ENCODE measurements at places on chromosomes 11 and 22.

DNA sequence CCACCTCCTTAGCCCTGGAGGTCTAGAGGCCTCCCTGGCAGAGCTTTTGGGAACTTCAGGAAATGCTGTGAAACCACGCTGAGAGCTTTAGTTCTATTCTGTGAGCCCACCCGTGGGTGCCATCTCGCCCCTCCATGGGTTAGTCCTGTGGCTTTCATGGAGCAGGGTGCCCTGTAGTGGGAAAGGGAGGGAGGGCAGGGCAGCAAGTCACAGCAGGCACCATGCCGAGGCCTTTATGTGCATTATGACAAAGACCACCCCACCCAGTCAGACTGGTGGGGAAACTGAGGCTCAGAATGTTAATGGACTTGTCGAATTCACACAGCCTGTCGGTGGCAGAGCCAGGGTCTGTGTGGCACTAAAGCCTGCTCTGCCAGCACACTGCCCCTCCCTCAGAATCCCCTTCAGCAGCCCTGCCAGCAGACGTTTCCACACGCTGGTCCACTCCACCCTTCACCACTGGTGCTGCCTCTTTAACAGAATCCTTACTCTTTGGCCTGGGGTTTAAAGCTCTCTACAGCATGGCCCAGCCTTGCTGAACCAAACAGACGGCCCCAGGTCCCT, 13.4 kb downstream of the TMPRSS13 start:
- DNase-seq: no peak

DNA sequence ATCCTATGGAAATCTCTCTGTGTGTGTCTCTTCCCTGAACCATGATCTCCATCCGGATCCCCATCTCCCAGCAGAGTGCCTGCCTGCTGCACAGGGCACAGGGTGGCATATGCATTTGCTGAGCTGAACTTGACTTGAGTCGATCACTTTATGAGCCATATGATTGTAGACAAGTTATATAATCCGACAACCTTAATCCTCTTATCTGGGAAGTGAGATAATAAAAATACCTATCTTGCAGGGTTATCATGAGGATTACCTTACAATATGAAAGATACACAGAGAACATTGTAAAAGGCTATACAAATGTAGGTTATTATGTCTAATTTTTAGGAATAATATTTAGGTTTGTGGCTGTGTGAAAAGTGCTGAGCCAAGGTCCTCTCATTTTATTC, 124.5 kb downstream of the ST3GAL4 start:
- DNase-seq: no peak

DNA sequence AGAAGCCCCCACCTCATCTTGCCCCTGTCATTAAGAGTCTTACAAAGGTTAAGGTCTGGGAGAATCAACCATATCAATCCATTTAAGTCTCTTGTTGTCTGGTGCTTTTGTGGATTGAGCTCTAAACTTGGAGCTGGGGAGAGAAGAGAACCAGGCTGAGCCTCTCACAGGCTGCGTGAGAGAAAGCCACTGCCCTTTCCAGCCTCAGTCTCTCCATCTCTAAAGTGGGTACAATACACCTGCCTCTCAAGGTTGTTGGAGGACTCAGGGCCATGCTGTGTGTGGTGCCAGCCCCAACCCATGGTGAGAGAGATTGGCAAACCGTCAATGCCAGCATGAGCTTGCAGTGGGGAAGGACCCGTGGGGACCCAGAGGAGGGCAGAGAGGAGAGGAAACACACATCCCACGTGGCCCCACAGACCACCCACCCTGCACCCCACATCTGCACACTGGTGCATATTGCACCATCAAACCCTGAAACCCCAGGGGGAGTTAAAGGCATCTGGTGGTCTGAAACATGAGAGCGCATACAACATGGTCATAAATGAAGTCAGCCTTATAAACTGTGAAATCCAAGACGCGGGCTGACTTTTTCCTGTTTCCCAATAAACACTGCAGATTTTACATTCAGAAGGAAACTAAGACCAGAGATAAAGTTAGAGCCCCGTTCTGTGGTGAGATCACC, 27.5 kb upstream of the FBLN1 start:
- no peak for DNase-seq

GRCh38 chr11:107792049-107792443, 66.5 kb downstream of the SLC35F2 start:
- no peak for DNase-seq

DNA sequence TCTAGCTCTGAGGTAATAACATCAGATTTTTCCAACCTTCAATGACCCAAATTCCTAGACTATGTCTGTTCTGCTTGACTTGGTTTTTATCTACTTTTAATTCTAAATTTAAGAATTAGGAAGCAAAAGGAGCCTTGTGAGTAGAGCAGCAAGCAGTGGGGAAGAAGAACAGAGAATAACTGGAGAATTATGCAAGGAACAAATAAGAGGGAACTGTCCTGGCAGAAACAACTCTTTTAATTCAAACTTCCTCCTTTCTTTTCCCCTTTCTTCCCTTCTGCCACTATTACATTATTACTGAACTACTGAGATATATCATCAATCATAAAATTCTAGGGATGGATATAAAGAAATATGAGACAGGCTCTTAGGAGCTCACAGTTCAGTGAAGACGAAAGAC, 276.1 kb downstream of the SBF2 start:
- DNase-seq: no peak

GRCh38 chr22:22242488-22242887, 2.1 kb upstream of the VPREB1 start:
- DNase-seq: no peak

DNA sequence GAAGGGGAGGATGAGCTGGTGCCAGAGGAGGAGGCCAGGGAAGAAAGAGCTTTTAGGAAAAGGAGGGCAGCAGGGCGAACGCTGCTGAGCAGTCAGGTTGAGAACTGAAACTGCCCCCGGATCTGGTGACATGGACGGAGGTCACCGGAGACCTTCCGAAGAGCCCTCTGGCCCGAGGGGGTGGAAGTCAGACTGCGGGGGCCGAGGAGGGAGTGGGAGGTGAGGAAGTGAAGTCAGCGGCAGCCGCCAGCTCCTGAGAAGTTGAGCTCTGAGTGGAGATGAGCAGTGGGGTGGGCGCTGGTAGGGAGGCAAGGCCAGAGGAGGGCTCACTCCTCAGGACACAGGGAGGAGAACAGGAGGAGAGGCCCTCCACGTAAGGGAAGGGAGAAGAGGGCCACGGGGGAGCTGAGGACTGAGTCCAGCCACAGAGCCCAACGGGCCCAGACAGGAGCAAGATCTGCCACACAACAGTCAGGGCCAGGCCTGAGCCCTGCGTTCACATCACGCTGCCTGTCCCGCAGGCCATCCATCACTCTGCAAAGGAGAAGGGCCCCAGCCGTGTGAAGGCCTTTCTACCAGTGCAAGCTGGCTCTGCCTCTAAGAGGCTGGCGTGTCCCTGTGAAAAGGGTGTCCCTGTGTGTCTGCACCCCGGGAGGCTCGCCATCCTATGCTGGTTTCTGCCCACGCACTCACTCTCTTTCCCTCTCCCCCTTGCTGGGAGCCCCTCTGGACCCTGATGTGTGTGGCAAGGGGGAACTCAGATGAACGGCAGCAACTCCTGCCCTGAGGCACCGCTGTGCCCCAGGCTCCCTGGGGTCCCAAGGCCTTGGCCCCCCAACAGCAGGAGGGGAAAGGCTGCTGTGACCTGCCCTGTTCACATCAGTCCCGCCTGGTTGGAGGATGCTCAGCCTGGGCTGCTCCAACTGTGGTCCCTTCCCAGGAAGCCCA, 19.0 kb upstream of the LRRC32 start:
- DNase-seq: no peak

- DNase-seq: no peak
Measured at GRCh38 chr11:1673446-1674172, 23.4 kb upstream of the KRTAP5-6 start.
